ENCODE measurements at places on chromosomes 13 and 19.

- no peak for DNase-seq
Measured at GRCh38 chr13:19052180-19052579, 129.4 kb downstream of the TUBA3C start.

- DNase-seq: no peak
Measured at GRCh38 chr13:31421756-31422155, 222.0 kb downstream of the B3GLCT start.

- DNase-seq: no peak
Measured at GRCh38 chr13:30329009-30329585, 21.7 kb upstream of the KATNAL1 start.

GRCh38 chr13:27599845-27600553 lies 20.3 kb downstream of the LNX2 start:
- DNase-seq: no peak

- peak; percentile 29 for DNase-seq
Measured at GRCh38 chr13:113211774-113212173, 2.4 kb downstream of the CUL4A start.

DNA sequence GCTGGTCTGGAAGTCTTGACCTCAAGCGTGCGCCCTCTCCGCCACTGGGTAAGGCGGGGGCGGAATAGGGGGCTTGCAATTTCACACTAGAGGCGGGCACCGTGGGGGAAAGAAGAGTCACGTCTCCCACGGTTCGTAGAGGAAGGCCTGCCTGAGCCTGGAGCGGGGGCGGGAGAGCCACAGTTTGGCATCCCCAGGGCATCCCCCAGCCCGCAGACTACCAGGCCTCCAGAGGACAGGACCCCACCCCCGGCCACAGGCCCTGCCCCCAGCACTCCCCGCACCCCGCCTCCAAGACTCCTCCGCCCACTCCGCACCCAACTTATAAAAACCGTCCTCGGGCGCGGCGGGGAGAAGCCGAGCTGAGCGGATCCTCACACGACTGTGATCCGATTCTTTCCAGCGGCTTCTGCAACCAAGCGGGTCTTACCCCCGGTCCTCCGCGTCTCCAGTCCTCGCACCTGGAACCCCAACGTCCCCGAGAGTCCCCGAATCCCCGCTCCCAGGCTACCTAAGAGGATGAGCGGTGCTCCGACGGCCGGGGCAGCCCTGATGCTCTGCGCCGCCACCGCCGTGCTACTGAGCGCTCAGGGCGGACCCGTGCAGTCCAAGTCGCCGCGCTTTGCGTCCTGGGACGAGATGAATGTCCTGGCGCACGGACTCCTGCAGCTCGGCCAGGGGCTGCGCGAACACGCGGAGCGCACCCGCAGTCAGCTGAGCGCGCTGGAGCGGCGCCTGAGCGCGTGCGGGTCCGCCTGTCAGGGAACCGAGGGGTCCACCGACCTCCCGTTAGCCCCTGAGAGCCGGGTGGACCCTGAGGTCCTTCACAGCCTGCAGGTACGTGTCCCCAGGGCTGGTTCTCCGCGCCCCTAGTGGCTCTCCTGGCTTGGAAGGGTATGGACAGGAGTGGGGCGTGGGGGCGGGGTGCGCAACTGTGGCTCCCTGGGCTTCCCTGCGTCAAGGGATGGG lies at the start of gene ANGPTL4:
TSS of gene ANGPTL4 (plus strand) at position 353 of the 969 bp plus-strand sequence. CDS start at position 520, 167 bp downstream.
- no peak for DNase-seq

DNA sequence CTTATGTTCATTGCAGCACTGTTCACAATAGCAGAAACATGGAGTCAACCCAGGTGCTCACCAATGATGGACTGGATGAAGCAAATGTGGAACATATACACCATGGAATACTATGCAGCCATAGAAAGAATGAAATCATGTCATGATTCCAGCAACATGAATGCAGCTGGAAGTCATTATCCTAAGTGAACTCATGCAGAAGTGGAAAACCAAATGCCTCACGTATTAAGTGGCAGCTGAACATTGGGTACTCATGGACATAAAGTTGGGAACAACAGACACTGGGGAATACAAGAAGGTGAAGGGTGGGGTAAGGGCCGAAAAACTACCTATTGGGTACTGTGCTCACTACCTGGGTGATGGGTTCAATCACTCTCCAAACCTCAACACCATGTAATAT lies 915.9 kb downstream of the UQCRFS1 start:
- no peak for DNase-seq

GRCh38 chr19:1274852-1275259 lies 474 bp upstream of the FAM174C start:
- no peak for DNase-seq

DNA sequence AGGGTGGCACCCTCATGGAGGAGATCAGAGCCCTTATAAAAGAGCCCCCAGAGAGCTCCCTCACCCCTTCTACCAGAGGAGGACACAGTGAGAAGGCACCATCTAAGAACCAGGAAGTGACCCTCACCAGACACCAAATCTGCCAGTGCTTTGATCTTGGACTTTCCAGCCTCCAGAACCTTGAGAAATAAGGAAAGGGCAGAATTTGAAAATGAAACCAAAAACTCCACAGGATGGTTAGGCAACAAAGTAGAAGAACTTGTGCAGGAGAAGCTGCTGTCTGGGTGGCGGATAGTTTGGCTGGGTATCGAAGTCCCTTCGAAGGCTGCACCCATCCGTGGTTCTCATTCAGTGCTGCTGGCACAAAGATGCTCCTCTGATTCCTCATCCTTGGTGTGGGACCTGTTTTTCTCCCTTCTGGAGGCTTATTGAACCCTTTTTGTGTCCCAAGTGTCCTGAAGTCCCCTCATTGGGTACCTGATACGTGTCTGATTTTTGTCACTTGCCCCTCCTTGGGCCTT lies 130.8 kb downstream of the KDM4B start:
- no peak for DNase-seq

GRCh38 chr13:99985886-99986527 lies 4.4 kb downstream of the ZIC2 start:
- DNase-seq: no peak
